ENCODE measurements at places on chromosomes 7 and 10.

DNA sequence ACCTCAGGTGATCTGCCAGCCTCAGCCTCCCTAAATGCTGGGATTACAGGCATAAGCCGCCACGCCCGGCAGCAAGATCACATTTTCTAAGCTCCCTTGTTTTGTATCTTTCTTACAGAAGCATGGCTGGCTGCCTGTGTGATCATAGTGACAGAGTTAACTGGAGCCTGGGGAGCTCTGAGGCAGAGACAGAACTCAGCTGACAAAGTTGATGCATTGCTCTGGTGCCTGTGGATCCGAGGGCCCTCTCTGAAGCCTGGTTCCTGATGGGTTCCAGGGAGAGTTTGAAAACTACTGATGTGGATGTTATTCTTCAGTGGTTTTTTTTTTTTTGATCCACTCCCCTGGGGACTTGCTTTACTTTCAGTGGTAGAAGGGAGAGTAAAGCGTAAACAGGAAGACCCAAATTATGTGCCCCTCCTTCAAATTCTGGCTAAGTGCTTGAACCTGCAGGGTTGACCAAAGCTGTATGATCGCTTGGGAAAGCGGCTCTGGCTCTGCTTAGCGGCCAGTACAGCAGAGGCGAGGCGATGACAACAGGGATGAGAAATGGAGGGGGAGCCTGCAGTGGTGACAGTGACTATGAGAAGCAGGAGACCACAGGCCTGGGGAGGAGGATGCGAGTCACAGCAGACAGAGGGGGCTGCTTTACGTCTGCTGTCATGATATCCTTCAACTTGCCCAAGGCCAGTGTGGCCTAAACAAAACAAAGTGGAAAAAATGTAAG lies 6.8 kb upstream of the EFCAB10 start:
- DNase-seq = no peak

DNA sequence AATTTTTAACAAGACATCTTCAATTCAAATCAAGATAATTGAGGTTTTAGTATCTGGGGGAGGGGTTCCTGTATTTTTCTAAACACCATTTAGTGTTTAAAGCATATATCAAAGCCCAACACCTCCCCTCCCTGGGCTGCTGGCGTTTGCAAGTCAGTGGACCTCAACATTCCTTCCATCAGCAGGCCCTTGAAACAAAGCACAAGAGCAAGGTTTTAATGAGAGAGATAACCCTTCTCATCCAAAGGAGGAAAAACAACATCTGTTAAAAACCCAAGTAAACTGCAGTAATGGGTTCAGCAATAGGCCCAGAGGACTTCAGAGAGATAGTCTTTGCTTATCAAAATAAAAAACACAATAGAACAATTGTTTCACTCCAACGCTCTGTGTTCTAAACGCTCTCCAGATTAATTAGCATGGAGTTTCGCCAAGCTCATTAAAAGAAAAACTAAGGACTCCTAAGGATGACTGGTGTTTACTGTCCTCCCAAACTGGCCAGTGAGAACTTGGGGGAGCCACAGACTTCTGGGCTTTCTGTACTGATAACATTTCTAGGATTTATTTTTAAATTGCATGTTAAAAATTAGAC lies 2.5 kb downstream of the JCAD start:
- no peak for DNase-seq

DNA sequence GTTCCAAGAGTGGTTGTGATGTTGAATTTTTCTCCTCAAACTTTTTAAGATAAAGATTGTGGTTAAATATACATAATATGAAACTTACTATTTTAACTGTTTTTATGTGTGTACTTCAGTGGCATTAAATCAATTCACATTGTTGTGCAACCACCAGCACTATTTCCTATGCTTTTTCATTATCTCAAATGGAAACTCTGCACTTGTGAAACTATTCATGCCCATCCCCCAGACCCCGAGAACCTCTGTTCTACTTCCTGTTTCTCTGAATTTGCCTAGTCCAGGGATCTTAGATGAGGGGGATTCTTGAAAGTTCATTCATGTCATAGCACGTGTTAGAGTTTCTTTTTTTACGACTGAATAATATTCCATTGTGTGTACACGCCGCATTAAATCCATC lies 67.0 kb downstream of the WDR37 start:
- no peak for DNase-seq

GRCh38 chr7:49037346-49038210 lies 113.2 kb downstream of the CDC14C start:
- no peak for DNase-seq

DNA sequence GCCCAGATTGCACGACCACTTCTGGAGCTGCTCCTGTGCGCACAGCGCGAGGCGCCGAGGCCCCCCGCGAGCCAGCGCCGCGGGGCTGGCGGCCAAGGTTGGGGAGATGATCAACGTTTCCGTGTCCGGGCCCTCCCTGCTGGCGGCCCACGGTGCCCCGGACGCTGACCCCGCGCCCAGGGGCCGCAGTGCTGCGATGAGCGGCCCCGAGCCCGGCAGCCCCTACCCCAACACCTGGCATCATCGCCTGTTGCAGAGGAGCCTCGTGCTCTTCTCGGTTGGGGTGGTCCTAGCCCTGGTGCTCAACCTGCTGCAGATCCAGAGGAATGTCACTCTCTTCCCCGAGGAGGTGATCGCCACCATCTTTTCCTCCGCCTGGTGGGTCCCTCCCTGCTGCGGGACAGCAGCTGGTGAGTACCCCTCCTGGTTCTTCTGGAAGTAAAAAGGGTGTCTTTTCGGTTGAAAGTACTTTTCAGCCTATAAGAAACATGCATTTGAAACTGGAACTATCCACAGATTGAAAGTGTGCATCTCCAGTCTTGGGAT lies 683 bp downstream of the INSIG1 start:
- no peak for DNase-seq

- DNase-seq = no peak
Measured at GRCh38 chr10:27188259-27188658, 33.1 kb downstream of the MASTL start.

- DNase-seq = no peak
Measured at GRCh38 chr7:21251151-21251800, 176.6 kb upstream of the SP4 start.

GRCh38 chr10:96124230-96125141 lies 5.6 kb upstream of the ZNF518A start:
- no peak for DNase-seq

GRCh38 chr7:2633538-2634266 lies 1.9 kb downstream of the TTYH3 start:
- DNase-seq = no peak

GRCh38 chr10:49104323-49104722 lies 11.0 kb downstream of the VSTM4 start:
- DNase-seq = no peak

DNA sequence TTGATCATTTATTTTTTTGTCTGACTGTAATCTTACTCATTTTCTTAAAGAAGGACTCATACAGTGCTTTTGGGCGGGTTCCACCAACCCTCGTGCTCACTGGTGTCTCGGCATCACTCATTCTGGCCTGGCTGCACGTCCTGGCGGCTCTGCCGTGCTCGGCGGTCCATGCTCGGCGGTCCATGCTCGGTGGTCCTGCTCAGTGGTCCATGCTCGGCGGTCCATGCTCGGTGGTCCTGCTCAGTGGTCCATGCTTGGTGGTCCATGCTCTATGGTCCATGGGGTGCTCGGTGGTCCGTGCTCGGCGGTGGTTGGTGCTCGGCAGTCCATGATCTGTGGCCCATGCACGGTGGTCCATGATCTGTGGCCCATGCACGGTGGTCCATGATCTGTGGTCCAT lies 72.5 kb downstream of the WDR37 start:
- DNase-seq = no peak

DNA sequence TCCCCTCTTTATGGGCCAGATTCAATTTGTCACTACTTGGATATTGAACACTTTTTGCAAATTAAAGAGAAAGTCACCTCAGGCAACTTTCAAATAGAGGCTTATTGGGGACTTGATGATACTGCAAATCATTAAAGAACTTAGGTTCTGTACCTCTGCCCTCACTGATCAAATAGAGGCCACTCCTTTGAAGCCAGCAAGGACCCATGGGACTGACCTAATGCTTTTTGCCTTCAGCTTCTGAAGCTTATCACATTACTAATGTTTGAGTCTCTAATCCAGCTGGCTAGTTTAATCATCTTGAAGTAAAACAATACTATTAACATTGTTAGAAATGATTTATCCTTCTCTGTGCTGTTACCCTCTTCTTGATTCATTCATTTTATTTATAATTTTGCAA lies 93.0 kb upstream of the ZNF800 start:
- no peak for DNase-seq

GRCh38 chr7:38950309-38950708 lies 27.4 kb upstream of the POU6F2 start:
- no peak for DNase-seq

DNA sequence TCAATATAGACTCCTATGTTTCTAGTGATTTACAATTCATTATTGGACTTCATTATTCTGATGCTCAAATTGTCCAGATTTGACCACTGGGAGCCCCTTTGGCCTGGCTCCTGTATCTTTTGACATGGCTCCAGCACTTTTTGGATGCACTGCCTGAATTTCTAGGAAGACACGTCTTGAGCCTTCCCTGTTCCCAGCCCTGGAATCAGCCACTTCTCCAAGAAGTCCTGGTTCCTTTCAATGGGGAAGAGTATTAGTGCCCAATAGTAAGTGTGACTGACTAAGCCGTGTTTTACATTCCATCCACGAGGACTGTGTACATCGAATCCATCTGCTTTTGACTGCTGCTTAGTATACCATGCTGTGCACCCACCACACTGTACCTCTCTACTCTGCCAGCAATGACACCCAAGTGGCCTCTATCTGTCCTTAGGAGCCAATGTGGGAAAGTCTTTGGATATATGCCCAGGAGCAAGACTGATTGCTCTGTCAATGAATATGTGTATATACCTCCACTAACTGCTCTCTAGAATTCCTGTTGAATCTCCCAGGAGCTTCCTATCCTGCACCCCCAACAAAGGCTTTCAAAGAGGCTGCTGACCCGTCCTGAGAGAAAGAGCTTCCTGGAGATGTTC lies 23.2 kb upstream of the NPFFR1 start:
- DNase-seq = no peak

GRCh38 chr7:32515890-32516550 lies 20.7 kb downstream of the AVL9 start:
- no peak for DNase-seq

GRCh38 chr10:125792342-125793300 lies 17.0 kb upstream of the MMP21 start:
- no peak for DNase-seq

GRCh38 chr10:132256866-132257265 lies 50.9 kb downstream of the STK32C start:
- no peak for DNase-seq

- no peak for DNase-seq
Measured at GRCh38 chr7:101102026-101102425, 16.7 kb downstream of the TRIM56 start.

GRCh38 chr10:49382226-49382625 lies 13.7 kb downstream of the DRGX start:
- DNase-seq = no peak

GRCh38 chr7:44289341-44290251 lies 35.8 kb downstream of the CAMK2B start:
- no peak for DNase-seq

DNA sequence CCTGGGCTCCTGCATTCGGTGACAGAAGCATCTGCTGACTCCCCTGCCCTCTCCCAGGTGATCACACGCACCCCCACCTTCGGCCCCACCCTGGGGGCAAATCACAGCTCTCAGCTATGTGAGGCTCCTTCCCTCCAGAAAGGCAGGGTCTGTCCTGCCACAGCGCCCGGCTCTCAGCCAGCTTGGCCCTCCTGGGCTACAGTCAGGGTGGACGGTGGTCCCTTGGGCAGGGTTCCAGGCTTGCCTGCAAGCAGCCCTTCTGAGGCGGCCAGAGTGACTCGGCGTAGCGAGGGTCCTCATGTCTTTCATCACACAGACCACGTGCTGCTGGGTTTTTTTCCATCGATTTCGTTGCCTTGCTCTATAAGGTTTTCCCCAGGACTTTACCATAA lies 53.6 kb upstream of the EBF3 start:
- no peak for DNase-seq

DNA sequence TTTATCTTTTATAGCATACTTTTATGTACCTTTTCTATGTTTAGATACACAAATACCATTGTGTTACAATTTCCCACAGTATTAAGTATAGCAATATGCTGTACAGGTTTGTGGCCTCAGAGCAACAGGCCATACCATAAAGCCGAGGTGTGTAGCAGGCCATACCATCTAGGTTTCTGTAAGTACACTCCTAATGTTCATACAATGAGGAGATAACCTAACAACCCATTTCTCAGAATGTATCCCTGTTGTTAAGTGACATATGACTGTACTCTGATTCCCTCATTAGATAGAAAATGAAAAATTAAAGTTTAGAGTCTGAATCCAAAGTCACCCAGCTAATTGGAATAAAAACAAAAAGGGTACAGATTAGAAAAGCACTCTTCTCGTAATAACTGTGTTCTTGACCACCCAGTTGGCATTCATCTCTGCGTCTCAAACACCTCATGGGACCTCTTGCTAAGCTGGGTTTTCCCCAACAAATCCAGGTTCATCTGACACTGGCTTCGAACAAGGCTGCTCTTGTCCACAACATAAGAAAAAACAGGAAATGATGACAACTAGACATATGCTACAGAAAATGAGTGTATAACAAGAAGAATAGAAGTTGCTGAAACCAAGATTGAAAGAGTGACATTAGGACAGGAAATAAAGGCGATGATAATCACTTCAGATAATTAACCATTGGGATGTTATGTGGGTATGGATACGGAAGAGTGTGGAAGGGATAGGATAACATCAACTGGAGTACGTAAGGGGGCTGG lies 1.4 kb downstream of the NDUFB8 start:
- DNase-seq = no peak

GRCh38 chr10:47016564-47016963 lies 105.3 kb downstream of the PTPN20 start:
- no peak for DNase-seq

DNA sequence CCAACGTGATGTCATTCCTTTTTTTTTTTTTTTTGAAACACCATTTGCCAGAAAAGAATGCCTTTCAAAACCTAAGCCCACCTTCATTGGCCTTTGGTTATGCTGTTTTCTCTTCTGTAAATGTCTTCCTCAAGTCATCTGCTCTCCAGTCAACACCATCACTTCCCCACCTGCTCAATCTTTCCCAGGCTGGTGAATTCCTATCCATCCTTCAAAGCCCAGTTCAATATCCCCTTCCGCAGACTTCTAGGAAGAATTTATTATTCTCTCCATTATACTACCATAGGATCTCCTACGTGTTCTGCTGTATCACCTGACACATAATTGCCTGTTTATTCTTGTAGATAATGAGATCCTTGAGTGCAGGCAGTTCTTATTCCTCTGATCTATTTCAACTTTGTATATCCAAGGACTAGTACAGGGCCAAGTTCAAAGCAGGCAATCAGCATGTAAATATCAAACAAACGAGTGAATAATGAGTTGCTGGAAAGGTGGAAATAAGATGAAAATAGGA lies 73.5 kb upstream of the PRR15 start:
- no peak for DNase-seq

- no peak for DNase-seq
Measured at GRCh38 chr7:21543528-21544302, 876 bp downstream of the DNAH11 start.

DNA sequence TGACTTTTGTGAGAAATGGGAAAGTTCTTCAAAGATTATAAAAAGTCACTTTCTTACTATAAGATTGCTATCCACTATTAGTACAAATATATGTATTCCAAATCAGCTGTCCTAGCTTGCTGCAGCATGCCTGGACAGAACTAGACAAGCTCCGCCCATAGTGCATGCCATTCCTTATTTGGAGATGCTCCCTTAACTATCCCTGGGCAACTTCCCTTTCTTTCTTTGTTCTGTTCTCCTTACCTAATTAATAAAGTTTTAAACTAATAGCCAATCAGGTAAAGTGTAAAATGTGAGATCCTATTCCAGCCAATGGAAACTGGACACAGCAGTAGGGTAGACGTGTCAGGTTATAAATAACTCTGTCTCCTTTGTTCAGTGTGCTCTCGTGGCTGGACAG lies 281.9 kb downstream of the CAMK1D start:
- DNase-seq = no peak

Measured in stimulated activated CD8-positive, alpha-beta memory T cell treated with anti-CD3 and anti-CD28 coated beads, Interleukin-2, amount 100 ng/mL, for 1 hour (primary cell).